ENCODE measurements at places on chromosomes 5 and 9. TPM values are rescaled to one million over a fixed set of nuclear protein-coding genes. Genes with fewer than 3 reads are reported as not detected.

DHX29 gene
- 22.4 TPM for total RNA-seq

PSD2 gene
- 0.10 TPM for total RNA-seq

PSAT1 gene
- total RNA-seq, result 174 TPM

MEF2C gene
- total RNA-seq, result 2.2 TPM

ITK gene
- not detected for total RNA-seq

All from HT1080 (cell line).